ENCODE measurements at places on chromosomes 6 and 20.
A peak's percentile ranks its signal among the peaks of the same experiment; 100 is the strongest.

DNA sequence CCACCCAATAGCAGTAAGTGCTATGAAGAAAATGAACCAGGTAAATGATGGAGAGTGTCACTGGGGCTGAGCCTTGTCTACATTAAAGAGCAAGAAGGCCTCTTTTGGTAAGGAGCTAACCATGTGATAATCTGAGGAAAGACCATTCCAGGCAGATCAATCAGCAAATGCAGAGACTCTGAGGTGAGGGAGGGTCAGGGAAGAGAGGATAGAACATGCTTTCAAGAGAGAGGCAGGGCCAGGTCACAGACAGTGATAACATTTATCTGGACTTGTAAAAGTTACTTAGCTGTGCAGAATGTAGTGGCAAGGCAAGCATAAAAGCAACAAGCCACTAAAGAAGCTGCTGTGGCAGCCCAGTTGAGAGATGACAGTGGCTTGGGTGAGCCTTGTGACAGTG lies 197.3 kb downstream of the TASP1 start:
- DNase-seq = no peak

DNA sequence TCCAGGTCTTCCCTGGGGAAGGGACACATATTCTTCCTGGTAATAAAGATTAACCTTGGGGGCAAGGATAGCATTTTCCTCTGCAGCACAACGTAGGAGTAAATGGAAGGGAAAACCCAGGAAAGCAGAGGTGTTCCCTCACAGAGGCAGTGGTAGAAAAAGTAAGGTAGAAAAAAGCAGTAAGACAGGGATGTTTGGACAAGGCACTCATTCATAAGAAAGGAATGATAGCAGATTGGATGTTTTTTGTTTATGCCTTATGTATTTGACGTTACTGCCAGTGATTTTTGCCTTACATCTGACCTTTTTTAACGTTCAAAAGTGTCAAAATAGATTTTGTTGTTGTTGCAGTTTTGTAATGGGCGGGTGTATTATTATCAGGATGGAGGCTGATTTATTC lies 395.0 kb downstream of the CDKAL1 start:
- DNase-seq = no peak

GRCh38 chr6:5507131-5507681 lies 245.9 kb downstream of the FARS2 start:
- DNase-seq = peak; percentile 61

DNA sequence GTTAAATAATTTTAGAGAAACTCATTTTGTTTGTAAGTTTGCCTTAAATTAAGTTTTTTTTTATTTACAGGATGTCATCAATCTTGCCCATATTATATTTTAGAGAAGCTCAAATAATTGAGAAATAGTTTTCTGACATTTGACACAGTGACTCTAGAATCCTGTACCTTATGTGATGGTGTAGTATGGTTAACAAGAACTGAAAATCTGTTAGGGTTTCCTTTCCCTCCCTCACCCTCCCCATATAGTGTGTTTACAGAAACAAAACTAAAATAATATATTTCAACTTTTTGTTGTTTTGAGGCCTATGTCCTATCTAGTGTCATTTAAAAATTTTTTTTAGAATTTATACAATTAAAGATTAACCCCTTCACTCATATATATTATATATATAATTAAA lies 91.8 kb downstream of the SESN1 start:
- no peak for DNase-seq

DNA sequence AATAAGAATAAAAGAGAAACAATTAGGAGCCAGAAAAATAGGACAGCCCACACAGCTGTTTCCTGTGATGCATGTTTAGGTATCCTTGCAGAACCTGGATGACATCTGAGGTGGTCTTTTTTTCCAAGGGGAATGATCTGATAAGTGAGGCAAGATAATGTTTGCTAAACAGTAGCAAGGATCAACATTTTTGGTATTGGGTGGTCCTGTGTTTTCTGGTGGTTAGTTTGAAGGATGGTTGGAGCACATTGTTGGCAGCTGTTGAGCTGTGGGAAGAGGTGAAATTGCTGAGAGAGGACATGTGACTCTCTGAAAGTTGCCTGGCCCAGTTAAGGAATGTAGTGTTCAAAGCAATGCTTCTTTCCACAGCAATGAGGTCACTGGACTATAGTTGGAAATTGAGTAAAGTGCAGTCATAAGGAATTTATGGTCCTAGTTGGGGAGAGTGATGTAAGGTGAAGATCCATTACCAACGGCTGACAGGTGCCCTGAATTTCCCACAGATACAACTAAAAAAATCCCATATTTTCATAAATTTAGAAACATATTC lies 270.2 kb upstream of the IMPG1 start:
- DNase-seq = no peak

GRCh38 chr6:162404951-162405350 lies 322.6 kb downstream of the PRKN start:
- no peak for DNase-seq

GRCh38 chr20:50655311-50655880 lies 35.9 kb downstream of the RIPOR3 start:
- no peak for DNase-seq

All from NAMALWA (cell line).